ENCODE measurements at places on chromosomes 5 and 9.

DNA sequence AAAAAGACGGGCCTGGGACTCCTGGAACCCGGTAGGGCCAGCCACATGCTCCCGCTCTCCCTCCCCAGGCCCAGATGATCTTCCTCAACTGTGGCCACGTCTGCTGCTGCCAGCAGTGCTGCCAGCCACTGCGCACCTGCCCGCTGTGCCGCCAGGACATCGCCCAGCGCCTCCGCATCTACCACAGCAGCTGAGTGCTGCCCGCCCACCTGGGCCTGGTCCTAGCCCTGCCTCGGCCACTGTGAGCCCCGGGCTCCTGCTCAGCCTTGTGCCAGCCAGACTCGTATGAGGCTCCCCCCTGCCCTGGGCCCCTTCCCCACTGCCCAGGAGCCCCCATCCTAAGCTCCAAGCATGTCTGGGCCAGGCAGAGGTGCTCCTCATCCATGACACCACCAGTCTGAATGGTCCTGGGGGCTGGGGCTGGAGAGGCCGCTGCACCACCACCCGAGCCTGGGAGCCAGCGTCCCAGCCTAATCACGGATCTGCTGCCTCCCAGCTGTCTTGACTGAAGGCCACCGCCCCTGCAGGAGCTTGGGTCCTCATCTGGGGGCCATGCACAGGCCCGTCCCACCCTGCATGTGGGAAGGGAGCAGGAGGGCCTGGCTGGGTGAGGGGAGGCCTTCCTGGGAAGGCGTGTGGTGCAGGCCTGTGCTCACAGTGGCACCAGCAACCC lies 51.5 kb downstream of the LRSAM1 start:
- DNase-seq: no peak

GRCh38 chr5:79111960-79112702 lies 522 bp downstream of the BHMT start:
- DNase-seq: no peak

- no peak for DNase-seq
Observed at GRCh38 chr9:106883030-106883429, 20.1 kb downstream of the ZNF462 start.

DNA sequence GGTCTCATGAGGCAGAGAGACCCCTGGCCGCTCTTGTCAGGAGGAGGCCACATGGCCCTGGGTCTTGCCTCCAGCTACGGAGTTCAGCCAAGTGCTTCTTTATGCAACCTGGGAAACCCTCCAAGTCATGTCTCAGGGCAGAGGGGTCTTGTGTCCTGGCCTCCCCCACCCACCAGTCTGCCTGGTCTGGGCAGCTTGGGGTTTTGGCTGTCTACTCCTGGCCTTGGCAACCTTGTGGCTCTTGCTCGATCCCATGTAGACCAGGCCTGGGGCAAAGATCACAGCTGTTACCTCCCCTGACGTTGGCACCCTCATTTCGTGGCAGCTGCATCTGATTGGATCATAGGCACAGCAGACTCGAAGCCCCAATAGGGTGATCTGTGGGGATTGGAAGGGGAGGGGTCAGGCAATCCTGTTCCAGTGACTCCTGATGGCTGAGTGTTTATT lies 28.4 kb downstream of the JADE2 start:
- DNase-seq: no peak

DNA sequence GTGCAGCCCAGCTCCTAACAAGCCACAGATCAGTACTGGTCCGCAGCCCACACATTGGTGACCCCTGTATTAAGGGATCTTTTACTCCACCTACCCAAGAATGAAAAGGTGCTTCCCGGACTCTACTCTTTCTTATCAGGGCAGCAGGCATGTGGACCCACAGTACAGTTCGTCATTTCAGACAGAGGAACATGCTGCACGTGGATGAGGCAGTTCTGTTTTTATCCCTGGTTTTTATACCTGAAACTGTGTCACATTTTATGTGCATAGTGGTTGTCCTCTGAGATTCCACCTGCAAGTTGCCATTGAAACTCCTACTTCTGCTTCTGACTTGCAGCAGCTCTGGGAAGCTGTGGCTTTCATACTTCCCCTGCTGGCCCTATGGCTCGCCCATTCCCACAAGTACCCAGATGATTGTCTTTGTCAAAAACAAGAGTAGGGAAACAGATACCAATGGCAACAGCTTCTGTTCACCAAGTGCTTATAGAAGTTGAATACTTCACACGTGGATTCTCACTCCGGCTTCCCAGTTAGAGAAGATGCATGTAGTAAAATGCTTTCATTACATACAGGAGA lies 208.0 kb downstream of the TRIO start:
- no peak for DNase-seq

DNA sequence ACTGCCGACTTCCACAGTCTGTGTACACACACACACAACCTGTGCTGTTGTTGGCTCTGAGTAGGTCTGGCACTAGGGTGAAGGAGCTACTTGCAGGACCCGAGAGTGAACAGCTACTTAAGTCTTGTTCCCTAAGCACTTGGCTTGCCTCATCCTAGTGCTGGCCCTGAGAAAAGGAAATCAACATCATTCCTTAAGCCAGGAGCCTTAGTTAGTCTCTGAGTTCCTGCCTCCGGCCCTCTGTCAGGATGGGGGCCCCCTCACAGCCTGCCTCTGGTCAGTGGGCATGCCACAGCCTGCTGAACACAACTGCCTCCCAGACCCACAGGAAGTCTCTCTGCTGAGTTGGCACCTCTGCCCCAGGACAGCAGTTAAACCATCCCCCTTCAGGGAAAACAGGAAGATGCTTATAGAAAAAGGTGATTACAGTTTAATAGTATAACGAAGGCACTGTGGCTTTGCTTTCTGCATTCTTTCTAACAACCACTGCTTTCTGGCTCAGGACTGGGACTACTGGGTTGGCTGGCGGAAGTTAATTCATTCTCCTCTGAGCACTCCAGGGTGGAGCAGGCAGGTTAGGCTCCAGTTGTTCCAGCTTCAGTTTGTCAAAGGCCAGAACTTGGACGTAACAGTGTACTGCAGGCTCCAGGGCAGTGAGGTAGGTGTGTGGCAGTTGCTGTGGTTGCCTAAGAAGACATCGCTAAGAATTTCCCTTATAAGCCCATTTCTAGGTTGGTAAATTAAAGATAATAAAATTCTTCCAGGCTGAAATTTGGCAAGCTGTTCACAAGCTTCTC lies 2.8 kb downstream of the MAMDC2 start:
- DNase-seq: no peak

DNA sequence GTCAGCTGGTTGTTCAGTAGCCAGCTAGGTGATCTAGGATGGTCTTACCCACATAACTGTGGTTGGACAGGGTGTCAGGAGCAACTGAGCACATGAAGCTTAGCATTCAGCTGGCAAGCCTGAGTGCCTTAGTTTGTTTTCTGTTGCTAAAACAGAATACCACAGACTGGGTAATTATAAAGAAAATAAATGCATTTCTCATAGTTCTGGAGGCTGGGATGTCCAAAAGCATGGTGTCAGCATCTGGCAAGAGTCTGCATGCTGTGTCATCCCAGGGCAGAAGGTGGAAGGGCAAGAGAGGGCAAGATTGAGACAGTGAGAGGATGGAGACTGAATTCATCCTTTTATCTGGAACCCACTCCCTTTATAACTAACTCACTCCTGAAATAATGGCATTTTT lies 921.5 kb downstream of the TLE4 start:
- DNase-seq: no peak

DNA sequence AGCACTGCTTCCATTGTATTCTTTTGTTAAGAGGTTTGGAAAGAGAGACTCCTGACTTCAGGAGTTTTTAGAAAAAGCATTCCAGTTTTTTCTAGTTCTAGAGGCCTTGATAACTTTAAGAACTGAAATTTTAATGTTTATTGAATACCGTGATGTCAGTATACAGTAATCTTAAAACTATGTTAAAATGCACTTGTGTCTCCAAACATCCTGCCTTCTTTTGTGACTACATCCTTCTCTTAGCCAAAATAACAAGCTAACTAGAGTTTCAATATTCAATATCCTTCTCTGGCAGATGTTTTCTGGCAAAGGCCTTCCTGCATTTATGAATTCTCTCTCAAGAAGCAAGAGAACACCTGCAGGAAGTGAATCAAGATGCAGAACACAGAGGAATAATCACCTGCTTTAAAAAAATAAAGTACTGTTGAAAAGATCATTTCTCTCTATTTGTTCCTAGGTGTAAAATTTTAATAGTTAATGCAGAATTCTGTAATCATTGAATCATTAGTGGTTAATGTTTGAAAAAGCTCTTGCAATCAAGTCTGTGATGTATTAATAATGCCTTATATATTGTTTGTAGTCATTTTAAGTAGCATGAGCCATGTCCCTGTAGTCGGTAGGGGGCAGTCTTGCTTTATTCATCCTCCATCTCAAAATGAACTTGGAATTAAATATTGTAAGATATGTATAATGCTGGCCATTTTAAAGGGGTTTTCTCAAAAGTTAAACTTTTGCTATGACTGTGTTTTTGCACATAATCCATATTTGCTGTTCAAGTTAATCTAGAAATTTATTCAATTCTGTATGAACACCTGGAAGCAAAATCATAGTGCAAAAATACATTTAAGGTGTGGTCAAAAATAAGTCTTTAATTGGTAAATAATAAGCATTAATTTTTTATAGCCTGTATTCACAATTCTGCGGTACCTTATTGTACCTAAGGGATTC lies 43.1 kb downstream of the NDFIP1 start:
- DNase-seq: no peak

GRCh38 chr5:113505181-113505580 lies 8.3 kb upstream of the YTHDC2 start:
- DNase-seq: no peak

DNA sequence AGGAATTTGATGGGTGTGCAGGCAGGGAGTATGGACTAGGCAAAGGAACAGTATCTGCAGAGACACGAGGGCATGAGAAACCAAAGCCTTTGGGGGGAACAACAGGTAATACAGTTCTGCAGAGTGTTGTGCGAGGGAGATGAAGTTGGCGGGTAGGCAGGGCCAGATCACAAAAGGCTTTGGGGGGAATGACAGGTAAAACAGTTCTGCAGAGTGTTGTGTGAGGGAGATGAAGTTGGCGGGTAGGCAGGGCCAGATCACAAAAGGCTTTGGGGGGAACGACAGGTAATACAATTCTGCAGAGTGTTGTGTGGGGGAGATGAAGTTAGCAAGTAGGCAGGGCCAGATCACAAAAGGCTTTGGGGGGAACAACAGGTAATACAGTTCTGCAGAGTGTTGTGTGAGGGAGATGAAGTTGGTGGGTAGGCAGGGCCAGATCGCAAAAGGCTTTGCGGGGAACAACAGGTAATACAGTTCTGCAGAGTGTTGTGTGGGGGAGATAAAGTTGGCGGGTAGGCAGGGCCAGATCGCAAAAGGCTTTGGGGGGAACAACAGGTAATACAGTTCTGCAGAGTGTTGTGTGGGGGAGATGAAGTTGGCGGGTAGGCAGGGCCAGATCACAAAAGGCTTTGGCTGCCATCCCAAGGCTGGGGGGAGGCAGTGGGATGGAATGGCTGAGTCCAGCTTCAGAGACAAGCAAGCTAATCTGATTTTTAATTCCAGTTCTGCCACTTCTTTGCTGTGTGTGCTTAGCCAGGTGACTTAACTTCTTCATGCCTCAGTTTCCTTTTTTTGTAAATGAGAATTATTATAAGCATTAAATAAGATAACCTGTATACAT lies 33.0 kb downstream of the FRMPD1 start:
- DNase-seq: no peak

GRCh38 chr5:158170060-158170459 lies 311.1 kb upstream of the CLINT1 start:
- DNase-seq: no peak

- DNase-seq: no peak
Observed at GRCh38 chr5:16690243-16690852, 73.6 kb upstream of the RETREG1 start.

DNA sequence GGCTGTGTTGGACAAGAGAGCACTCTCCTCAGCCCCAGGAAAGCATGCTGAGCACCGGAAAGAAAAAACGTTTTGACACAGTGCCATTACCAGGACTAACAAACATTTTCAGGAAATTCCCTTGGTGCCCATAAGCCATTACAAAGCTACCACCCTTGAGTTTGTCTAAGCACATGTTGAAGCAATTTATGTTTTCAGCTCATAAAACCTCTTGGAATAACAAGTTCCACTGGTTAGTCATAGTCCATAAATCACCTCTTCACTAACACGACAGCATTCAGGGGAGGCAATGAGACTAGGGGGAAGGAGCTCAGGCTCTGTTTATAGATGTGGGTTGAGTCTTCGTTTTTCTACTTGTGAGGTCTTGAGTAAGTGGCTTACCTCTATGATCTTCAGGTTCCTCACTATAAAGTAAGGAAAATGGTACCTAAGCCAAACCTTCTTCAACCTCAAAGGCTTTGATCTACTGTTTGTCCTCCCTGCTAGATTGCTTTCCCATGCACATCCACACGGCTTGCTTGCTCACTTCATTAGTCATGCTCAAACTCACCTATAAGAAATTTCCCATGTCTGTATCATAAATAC lies 65.4 kb downstream of the DRD1 start:
- DNase-seq: peak; percentile 80

DNA sequence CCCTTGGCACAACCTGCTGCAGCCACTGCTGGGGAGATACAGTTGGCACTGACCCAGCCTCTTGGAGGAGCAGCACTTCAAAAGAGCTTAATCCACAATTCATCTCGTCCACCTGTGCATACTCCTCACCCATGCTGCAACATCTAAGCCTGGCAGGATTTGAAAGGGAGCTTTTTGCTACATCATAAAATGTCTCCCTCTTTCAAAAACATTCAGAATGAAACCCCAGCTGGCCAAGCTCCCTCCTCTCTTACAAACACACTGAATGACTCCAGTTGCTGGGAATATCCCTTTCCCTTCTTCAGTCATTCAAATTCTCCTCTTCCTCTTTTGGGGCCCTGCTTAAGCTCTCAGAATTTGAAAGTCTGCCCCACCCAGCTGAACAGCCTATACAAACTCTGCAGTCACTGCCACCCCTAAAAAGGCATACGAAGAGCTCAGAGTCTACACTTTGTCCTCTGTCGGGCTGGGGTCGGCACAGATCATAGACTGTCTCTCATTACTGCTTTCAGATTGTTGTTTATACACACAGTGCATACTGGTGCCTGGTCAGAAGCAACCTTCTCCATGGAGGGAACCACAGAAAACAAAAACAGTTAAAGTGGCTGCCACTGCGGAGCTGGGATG lies 8.8 kb upstream of the C5orf15 start:
- DNase-seq: no peak

- no peak for DNase-seq
Observed at GRCh38 chr5:12655675-12656074, 751.4 kb upstream of the CTNND2 start.

DNA sequence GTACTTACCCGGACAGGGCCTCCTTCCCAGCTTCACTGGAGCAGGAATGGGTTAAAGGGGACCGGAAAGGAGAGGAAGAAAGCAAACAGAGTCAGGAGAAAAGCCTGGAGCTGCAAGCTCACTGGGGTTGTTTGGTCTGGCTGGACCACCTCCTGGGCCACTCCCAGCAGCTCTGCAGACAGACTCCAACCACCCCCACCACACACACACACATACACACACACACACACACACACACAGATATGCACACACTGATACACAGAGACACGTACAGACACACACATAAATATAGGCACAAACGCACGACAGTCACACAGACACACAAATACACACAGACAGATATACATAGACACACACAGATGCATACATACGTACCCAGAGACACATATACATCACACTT lies 34.9 kb upstream of the SYNPO start:
- DNase-seq: no peak

Measured in NCI-H187 treated with DMSO at 0.1 percent for 48 hours (cell line).